ENCODE measurements at places on chromosomes 4 and X. TPM values are rescaled to one million over a fixed set of nuclear protein-coding genes. Genes with fewer than 3 reads are reported as not detected.

ABHD18 gene
- total RNA-seq = 5.4 TPM

DNA sequence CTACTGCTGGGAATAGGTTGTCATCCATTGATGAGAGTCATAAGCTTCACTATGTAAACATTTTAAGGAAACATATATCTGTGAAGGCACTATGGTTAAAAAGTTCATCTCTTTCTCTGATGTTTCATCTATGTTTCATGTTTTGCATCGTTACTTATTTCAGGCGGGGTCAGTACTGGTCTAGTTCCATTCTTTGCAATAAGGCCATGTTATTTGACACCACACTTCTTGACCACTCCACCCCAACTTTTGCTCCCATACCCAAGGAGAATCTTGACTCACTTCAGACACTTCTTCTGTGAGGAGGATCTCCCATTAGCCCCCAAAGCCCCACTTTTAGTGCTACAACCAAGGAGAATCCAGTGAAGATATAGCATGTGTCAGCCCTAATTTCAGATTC is 119.4 kb downstream of the GRIA3 start:
- DNase-seq = no peak

GRCh38 chrX:130125091-130125874 is 15.0 kb upstream of the ELF4 start:
- peak; percentile 74 for DNase-seq

DNA sequence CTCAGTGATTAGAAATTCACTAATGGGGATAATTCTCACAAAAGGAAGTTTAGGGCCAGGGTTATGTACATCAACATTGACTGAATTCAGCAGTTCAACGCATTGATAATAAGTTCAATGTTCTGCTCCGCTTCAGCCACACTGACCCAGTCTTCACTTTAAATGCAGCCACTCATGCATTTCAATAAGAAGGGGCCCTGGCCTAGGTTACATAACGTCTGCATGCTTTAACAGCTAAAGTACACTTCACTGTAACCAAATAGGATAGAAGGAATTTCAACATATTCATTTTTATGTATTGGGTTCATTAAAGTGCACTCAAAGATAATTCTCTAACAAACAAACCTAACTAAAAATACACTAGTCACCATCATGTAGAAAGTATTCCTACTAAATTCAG is 12.8 kb upstream of the TSPAN7 start:
- no peak for DNase-seq

ARHGEF6 gene
- total RNA-seq = 20.5 TPM

DNA sequence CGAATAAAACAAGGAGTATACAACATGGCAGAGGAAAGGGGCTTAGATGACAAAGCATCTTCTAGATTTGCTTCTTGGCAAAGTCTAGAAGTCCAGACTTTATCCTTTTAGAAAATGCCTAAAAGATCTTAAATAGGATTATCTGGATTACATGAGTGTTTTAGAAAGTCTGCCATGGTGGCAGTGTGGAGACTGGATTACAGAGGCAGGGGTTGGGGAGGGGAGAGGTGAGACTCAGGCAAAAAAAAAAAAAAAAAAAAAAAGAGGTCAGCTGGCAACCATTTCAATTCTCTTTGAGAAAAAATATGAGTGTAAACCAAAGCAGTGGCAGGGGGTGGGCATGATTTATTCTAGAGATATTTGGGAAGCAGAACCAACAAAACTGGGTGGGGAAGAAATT is 17.4 kb downstream of the ZNF827 start:
- DNase-seq = no peak

- no peak for DNase-seq
Observed at GRCh38 chrX:15860921-15861320, 6.3 kb upstream of the AP1S2 start.

DNA sequence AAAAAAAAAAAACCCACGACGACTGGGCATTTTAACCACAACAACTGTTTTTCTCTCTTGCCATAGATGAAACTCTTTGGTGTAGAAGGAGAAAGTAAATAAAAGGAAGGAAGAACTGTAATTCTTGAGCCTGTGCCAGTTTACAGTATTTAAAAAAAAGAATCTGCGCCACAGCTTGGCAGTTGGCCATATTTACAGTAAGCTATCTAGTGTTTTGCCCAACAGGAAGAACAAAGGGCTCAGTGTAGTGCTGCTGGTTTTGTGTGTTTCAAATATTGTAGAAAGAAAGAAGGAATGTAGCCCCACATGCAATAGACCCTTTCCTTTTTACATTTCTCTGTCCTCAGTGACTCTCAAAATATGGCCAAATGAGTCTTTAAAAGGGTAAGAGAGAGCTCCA is 66.1 kb downstream of the NR3C2 start:
- DNase-seq = peak; percentile 66

GRCh38 chrX:112670977-112671376 is 8.8 kb downstream of the LHFPL1 start:
- DNase-seq = no peak

GRCh38 chr4:142318280-142318679 is 527.8 kb downstream of the INPP4B start:
- no peak for DNase-seq

DRD5 gene
- total RNA-seq = not detected

- DNase-seq = no peak
Observed at GRCh38 chr4:5267408-5267807, 216.1 kb downstream of the STK32B start.

DNA sequence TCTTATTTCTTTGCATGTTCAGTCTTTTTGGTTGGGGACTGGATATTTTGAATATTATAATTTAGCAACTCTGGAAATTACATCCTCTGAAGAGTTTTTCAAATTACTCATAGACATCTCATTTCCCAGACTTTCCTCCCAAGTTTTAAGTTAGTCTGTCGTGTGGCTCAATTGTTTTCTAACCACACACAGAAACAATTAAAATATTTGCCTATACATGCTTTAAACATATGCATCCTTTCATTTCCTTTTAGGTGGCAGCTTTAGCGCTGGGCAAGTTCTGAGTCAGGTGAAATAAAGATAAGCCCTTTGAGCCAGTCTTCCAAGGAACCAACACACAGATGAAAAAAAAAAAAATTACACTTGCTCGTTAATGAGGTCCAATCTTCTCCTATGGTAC is 307.0 kb upstream of the SPOCK3 start:
- no peak for DNase-seq

- DNase-seq = peak; percentile 29
Observed at GRCh38 chrX:149830192-149830873, 48.6 kb downstream of the MAGEA9 start.

GRCh38 chr4:38612646-38613414 is 51.2 kb upstream of the KLF3 start:
- peak; percentile 17 for DNase-seq

- DNase-seq = no peak
Observed at GRCh38 chr4:180745019-180745418, 1498.2 kb upstream of the TENM3 start.

GYPB gene
- total RNA-seq = not detected

- DNase-seq = peak; percentile 30
Observed at GRCh38 chrX:54043541-54044125, 640 bp downstream of the PHF8 start.

- DNase-seq = no peak
Observed at GRCh38 chrX:111652719-111653118, 28.3 kb upstream of the ALG13 start.

IL21 gene
- not detected for total RNA-seq

ATP1B4 gene
- not detected for total RNA-seq

DNA sequence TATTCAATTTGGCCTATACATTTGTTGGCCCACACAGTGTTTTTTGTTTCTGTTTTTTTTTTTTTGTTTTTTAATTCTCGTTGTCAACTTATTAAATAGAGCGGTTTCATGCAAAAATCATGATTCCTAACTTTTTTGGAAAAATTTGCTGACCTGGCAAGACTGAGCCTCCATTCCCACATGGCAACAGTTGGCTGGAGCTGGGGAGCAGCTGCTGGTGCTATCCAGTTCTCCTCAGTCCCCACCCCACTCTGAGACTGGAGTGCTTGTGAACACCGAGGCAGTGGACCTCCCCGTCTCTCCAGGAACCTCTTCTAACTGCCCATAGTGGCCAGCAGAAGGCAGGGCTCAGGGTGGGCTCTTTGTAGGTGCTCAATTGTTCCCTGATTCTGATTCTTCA is 95.7 kb upstream of the OTUD4 start:
- DNase-seq = no peak

LINC00632 gene
- total RNA-seq = 2.1 TPM

TLR10 gene
- total RNA-seq = not detected

- no peak for DNase-seq
Observed at GRCh38 chr4:80154545-80154933, 42.8 kb upstream of the PRDM8 start.

- peak; percentile 59 for DNase-seq
Observed at GRCh38 chr4:81421346-81422218, 50.1 kb downstream of the RASGEF1B start.

DNA sequence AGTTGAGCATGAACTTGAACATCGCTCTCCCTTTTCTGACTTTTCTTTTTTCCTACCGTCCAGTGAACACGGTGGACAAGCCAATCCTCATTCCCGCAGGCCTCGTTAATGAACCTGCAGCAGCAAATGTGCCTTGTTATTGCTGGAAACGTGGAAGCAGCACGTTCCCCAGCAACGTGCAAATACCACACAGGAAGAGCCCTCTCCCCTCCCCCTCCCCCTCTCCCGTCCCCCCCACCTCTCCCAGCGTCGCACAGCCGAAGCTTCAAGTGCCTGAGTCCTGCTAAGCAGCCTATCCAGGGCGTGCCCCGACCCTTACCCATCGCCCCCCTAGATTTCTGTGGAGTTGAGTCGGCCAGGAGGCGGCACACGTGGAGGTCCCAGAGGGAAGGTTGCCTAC is 219.9 kb downstream of the BCOR start:
- no peak for DNase-seq

DNA sequence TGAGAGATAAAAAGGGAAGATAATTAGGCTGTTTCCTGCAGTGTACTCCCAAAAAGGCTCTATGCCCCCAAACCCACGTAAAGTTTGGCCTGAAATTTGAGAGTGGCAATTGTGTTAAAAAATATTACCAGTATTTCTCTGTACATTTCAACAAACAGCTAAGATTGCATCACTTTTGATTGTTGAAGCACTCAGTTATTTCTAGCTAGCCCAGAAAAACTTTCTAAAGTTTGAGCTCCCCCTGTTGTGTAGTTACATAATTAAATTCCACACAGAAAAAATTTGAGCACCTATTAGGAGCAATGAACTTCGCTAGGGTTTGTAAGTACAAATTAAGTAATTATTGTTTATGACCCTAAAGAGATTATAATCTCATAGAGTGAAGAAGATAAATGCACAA is 109.4 kb downstream of the DLG3 start:
- DNase-seq = peak; percentile 64

GRCh38 chr4:72119946-72120345 is 88.1 kb downstream of the NPFFR2 start:
- peak; percentile 20 for DNase-seq

DNA sequence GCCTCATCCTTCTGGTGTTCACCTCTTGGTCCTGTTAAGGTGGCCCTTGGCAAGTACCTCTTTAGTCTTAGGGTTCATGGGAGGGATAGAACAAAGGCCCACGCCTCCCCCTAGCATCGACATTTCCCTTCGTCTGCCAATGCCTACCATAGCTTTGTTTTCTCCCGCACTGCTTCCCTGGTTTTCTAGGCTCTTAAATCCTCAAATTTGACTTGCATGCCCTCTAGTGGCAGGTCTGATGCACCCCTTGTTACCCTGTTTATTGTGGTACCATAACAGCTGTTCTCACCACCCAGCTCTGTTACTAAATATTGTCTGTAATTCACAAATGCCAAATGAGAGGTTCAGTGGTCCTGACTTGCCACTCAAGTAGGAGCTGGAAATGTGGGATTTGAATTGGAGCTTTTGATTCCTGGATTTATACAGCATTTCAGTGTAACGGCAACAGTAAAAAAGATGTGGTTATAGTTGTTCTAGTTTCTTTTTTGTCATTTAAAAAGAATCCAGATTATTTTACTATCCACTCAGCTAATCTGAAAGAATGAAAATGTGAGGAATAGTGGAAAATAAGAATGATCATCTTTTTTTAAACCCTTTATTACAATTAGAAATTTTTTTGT is 100.1 kb downstream of the REPS2 start:
- DNase-seq = peak; percentile 84

DNA sequence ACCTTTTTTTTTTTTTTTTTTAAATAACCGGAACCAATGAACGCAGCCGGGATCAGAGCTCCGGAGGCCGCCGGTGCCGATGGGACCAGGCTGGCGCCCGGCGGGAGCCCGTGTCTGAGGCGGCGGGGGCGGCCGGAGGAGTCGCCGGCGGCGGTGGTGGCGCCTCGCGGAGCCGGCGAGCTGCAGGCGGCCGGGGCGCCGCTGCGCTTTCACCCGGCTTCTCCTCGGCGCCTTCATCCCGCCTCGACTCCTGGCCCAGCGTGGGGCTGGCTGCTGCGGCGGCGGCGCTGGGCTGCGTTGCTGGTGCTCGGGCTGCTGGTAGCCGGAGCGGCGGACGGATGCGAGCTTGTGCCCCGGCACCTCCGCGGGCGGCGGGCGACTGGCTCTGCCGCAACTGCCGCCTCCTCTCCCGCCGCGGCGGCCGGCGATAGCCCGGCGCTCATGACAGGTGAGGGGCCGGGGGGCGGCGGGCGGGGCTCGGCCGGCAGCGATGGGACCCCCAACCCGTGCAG is 337 bp downstream of the STIM2 start:
- peak; percentile 42 for DNase-seq

- DNase-seq = peak; percentile 33
Observed at GRCh38 chrX:53223955-53224859, 800 bp downstream of the KDM5C start.

ITIH6 gene
- not detected for total RNA-seq

RXFP1 gene
- total RNA-seq = 1.3 TPM

GRCh38 chr4:127240764-127241105 is 392.0 kb upstream of the INTU start:
- no peak for DNase-seq

DNA sequence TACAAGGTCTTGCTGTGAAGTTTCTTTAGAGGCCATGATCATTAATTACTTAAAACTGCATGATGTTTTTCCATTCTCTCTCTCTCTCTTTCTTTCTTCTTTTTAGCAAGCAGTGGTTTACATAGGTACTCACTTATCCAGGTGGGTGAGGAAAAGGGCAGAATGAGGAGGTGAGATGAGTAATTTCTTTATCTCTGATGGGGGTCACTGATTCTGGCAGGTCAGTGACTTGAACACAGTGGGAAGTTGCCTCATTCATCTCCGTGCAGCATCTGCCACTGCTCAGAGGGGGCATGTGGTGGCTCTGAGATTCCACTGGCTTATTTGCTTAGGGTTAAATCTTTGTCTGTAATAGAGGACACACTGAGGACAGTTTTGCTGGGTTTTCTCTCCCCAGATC is 62.6 kb downstream of the FAM114A1 start:
- no peak for DNase-seq

PROM1 gene
- 0.17 TPM for total RNA-seq

- no peak for DNase-seq
Observed at GRCh38 chrX:16002185-16002584, 121.2 kb upstream of the GRPR start.

NR0B1 gene
- 4.6 TPM for total RNA-seq

GRCh38 chr4:90982813-90983212 is 855.6 kb downstream of the CCSER1 start:
- no peak for DNase-seq

DNA sequence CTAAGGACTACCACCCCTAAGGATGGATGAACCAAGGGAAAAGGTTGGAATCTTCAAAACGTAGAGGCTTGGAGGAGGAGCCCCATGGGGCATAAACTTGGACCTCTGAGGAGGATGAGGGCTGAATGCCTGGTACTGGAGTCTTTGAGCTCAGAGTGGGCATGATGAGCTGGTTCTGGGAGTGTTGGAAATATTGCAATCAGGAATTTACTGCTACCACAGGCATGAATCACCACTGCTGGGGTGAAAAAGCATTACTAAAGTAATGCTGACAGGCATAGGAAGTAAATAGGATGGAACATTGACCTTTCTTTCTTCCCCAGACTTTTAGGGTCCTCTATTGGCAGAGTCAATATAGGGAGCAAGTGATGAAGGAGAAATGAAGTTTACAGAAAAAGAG is 105.8 kb upstream of the RPS6KA3 start:
- peak; percentile 63 for DNase-seq
